Cardiac septum (tissue), 1 donor: ENCODE measurements at places on chromosomes 16 and 17. TPM values are rescaled to one million over a fixed set of nuclear protein-coding genes. Genes with fewer than 3 reads are reported as not detected.

DNA sequence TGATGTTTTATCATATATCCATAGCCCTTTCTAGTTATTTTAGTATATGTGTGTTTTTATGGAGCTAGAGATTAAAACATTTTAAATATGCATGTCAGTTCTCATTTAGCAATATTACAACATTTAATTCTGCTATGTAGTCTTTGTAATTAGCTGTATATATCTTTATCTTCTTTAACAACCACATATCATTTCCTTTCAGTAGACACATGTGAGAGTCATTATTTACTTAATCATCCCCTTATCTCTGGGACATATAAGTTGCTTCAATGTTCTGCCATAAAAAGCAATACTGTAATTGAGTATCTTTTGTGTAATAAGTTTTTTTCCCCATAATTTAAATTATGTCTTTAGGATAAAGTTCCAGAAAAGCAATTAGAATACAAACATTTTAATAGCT, 52.0 kb upstream of the CLEC3A start:
- DNase-seq = no peak

DNA sequence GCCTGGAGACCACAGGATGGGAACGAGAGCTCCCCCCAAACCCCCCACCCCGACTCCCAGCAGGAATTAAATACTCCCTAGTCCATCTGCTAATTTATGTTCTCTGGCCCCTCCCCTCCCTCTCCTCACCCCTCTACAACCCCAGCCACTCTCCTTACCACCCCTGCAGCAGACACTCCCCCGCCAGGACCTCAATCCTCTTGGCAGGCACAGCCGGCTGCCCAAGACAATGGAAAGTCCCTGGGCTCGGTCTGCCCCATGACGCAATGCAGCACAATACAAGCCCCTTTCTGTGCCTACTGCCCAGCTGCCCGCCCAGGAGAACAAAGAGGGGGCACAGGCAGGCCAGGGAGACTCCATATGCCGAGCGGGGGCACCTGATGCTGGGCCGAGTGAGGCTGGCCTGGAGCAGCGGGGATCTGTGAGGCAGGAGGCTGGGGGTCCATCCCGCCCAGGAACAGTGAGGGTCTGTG, 30.3 kb upstream of the CDC42EP4 start:
- peak; percentile 84 for DNase-seq

- DNase-seq = peak; percentile 35
These were observed 214.4 kb downstream of the C16orf78 start for GRCh38 chr16:49588026-49588425.

- no peak for DNase-seq
These were observed 4.2 kb downstream of the FBRS start for GRCh38 chr16:30662449-30662848.

GRCh38 chr17:9408868-9409829, 166.5 kb downstream of the STX8 start:
- no peak for DNase-seq

GRCh38 chr16:74601126-74601871, 5.6 kb downstream of the GLG1 start:
- no peak for DNase-seq

- DNase-seq = no peak
These were observed 15.2 kb downstream of the NUP93 start for GRCh38 chr16:56744996-56745640.

Gene RNU2-1
- 6,310 TPM for total RNA-seq

Gene CX3CL1
- total RNA-seq = 8.7 TPM

Gene TMEM100
- 5.2 TPM for total RNA-seq

Gene TRPV3
- 1.0 TPM for total RNA-seq

Gene GRIN2C
- total RNA-seq = 0.70 TPM

Gene CCL16
- total RNA-seq = not detected

Gene GSPT1
- total RNA-seq = 86.6 TPM

Gene WNK4
- total RNA-seq = not detected

Gene TELO2
- 17.7 TPM for total RNA-seq

Gene PKMYT1
- total RNA-seq = 1.8 TPM

Gene RAMP2
- 45.8 TPM for total RNA-seq
